ENCODE measurements at places on chromosomes 5 and 9.

DNA sequence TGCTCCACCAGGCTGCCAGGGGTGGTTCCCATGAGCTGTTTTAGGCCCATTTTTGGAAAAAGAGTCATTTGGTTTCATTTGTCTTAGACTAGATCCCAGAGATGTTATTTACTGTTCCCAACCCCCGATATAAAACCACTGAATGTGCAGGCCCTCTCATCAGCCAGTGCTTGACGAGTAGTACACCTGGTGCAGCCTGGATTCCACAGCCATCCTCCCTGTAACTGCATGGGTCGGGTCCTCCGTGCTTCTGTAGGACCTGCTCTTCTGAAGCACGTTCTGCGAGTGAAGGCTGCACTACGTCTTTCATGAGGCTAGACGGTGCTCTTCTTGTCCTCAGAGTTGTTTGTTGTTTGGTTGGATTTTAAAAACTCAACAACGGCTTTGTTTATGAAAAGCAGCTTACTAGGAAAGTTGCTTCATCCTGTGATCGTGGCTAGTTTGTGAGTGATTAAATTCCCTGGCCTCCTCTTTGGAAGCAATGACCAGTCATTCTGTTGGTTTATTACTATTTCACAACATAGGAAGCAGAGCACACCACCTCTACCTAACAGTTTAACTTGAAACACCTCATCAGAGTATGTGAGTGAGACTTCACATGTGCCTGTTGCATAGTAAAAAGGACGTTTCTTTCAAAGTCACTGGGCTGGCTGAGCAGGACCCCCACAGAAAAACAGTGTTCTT is 135.2 kb downstream of the AOPEP start:
- DNase-seq = no peak

- DNase-seq = no peak
Measured at GRCh38 chr5:158953929-158954534, 145.7 kb downstream of the EBF1 start.

GRCh38 chr9:87783180-87783579 is 57.3 kb downstream of the CTSL start:
- no peak for DNase-seq

GRCh38 chr5:88683506-88684135 is 199.4 kb downstream of the MEF2C start:
- no peak for DNase-seq

DNA sequence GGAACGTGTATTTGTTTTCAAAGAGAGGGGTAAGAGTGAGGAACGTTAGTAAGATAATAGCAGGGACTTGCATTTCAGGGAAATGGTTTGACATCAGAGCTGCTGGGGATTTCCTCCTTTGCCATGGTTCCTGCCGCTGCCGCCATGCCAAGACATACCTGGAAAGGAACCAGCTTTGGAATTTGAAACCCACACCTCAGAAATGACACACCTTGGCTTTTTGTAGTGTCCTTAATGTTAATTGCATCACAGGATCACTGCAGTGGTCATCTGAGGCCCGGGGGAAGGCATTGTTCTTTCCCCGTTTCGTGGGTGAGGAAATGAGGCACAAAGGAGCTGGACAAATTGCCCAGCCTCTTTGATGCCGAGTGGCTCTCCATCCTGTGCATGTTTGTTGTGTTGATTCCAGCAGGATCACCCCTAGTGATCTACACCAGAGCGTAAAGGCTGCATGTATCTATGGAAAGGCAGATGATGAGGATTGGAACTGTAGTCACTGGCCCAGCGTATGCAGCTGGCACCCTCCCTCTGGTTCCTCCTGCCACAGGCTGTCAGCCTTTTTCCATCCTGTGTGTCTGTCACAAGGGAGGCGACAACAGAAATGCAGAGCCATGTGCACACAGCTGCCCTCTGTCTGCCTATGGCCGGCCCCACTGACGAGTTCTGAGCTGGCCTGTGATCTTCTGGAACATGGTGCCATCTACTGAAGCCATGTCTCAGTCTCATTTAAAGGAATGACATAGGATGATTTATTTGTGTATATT is 37.8 kb downstream of the SLC46A2 start:
- DNase-seq = no peak

GRCh38 chr9:34521406-34522045 is 1.3 kb downstream of the ENHO start:
- no peak for DNase-seq

- no peak for DNase-seq
Measured at GRCh38 chr9:87370049-87370685, 127.5 kb upstream of the DAPK1 start.

GRCh38 chr5:122014236-122014935 is 52.6 kb downstream of the SRFBP1 start:
- DNase-seq = no peak

- no peak for DNase-seq
Measured at GRCh38 chr9:133956520-133957076, 35.5 kb downstream of the VAV2 start.

- DNase-seq = no peak
Measured at GRCh38 chr9:92989561-92989960, 42.2 kb downstream of the FGD3 start.
